GM23248 (cell line): ENCODE measurements at places on chromosomes 11 and 22. TPM values are rescaled to one million over a fixed set of nuclear protein-coding genes. Genes with fewer than 3 reads are reported as not detected.

ARHGAP20 gene
- 0.76 and 0.97 TPM in 2 replicates for total RNA-seq

DNA sequence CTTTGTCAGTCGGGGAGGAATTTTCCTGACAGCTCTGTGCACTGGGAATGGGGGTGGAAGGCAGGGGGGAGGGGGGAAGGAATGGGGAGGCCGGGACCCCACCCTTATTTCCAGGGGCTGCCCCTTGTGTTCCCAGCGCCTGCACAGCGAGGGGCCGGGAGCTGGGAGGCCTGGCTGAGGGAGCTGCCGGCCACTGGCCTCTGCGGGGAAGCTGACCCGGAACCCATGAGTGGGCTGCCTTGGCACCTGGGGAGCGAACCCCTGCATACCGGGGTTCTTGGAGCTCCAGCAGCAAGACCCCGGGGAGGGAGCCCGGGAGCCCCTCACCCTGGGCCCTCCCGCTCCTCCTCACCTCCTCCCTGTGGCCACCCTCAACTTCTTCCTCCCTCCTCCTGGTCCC, 3.5 kb downstream of the H19 start:
- DNase-seq = no peak

DCHS1 gene
- 5.8 and 6.4 TPM in 2 replicates for total RNA-seq

GRCh38 chr11:97201743-97202612, 812.2 kb downstream of the JRKL start:
- DNase-seq = no peak

DNA sequence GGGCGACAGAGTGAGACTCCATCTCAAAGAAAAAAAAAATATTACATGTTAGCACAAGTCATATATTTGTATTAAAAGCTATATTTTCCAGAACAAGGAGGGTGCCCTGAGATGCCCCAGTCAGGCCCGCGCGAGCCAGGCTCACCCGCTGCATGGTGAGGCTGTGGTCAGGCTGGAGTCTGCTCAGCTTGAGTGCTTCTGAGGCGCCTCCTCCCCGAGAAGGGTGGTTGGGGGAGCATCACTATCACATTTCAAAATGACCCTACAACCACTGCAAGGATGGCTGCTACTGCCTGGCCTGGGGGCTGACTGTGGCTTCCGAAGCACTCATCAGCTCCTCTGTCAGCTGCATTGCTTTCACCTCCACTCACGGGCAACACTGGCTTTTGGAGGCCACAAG, 77.1 kb downstream of the SCUBE1 start:
- no peak for DNase-seq

DNA sequence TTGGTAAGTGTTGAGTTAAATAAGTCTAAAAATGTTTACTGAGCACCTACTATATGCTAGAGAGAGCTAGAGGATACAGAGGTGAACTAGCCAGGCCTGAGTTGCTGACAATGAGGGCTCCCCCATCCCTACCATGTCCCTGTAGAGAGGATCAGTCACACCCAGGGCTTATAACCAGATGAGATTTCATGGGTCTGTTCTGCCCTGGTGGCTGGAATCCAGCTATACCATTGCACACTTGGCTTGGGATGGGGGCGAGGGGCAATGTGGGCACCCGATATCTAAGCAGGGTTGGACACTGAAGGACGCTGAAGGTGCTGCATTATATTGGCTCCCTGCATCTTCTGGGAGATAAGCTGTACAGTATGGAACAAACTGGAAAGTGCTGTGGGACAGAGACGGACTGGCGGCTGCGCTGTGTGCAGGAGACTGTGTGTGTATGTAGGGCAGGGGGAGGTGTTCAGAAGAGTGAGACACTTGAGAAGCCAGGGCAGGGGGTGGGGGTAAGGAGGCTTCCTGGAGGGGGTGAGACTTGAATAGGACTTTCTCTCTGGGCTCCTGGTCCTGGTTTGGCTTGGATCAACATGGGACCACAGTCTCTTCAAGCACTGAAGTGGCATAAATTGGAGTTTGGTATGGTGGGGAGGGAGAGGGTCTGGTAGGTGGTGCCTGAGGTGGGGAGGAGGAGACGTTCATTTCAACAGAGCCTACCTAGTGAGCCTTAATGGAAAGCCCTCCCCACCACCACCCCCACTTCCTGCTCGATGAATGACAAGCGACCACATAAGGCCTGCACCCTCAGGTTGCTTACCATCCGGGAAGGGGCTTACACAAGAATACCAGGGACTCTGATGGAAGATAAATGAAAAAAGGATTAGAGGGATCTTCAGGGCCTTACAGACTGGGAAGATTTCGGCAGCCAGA, 1.8 kb downstream of the CD82 start:
- DNase-seq = no peak

- no peak for DNase-seq
These were observed 40.3 kb upstream of the SHISAL1 start for GRCh38 chr22:44353041-44353440.

DNA sequence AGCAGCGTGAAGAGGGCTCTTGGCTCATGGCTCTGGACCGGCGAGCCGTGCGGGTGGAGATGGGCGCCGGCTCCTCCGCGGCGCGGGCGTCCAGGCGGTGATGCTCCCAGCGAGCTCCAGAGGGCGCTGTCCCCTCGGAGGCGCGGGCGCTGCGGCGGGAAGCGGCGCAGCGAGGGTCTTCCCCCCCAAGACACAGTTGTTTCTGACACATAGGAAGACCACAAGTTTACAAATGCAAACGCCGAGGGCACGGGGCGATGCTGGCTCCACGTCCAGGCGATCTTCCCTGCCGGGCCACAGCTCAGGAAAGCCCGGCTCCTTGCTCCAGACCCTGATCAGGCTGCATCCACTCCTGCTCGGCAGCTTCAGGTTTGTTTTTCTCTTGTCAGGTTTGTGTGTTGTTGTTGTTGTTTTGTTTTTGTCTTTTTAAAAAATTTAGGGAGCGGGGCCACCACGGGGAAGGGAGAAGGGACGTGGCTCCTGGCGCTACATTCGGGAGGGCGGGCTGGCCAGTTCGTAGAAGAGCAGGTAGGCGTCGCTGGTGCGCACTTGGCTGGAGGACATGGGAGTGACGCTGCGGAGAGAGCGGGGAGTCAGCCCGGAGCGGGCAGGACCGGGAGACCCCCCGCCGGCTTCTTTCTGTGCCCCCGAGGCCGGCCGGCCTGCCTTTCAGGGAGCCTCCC, 10.0 kb upstream of the MFRP start:
- peak; percentile 91 for DNase-seq

C11orf65 gene
- not detected in 2 replicates for total RNA-seq

DNA sequence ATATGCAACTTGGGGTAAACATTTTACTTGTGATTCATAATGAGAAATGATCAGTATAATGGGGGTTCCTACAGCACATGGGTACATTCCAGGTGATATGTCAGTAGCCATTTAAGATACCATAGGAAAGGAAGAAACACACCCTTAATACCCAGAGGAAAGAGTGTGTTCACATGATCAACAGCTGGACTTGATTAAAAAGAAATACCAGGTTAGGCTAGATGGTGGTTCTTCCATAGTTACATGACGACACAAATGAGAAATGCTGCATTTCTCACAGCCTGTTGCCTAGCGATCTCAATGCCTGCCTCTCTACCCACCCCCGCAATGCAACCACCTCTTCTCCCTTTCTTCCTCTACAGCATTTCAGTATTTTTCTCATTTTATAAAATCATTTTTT, 96.8 kb downstream of the TTC28 start:
- peak; percentile 93 for DNase-seq

- DNase-seq = no peak
These were observed 617 bp downstream of the TSG101 start for GRCh38 chr11:18526130-18526520.

DNA sequence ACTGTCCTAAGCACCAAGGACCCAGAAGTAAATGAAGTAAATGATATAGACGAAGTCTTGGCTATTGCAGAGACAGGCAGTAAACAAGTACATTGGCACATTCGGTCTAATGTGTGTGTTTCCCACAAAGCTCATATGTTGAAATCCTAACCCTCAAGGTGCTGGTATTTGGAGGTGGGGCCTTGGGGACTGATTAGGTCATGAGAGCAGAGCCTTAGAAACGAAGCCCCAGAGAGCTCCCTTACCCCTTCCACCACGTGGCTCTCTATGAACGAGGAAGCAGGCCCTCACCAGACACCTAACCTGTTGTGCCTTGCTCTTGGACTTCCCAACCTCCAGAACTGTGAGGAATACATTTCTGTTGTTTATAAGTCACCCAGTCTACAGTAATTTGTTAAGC, 14.9 kb downstream of the CLMP start:
- peak; percentile 65 for DNase-seq

CECR2 gene
- total RNA-seq = not detected in 2 replicates

- peak; percentile 80 for DNase-seq
These were observed 49.5 kb downstream of the PACS1 start for GRCh38 chr11:66119348-66120133.

GRCh38 chr11:85725510-85726258, 39.7 kb upstream of the CCDC89 start:
- peak; percentile 82 for DNase-seq

DNA sequence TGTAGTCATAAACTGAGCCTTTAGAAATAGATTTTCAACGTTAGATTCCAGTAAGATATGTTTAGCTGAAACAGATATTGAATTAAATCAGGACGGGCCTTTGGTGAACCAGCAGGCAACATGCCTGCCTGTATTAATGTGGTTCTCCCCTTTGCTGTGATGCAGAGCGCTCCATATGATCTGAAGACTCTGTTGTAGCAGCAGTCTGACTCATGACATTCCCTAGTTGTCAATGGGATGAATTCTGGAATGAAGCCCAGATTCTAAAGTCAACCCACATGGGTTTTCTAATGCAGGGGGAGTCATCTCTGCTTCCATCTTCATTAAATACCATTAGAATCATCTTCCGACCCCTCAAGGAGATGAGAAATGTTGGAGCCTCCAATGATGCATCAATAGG, 864.5 kb downstream of the NTM start:
- DNase-seq = peak; percentile 76

DNA sequence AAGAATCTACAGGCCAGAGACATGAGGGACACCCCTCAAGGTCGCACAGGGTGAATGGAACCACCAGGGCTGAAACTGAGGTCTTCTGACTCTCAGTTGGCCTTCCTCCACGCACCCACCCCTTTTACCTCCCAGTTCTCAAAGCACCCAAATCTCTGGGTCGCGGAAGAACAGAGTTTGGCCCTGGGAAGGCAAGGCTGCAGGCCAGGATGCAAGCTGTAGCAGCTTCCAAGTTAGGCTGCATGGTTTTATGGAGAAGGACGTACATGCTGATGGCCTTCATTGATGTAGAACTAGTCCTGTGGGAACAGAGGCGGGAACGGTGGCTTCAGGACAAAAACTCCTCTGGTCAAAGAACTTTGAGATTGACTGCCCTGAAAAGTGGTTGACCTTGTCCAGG, 143.5 kb upstream of the B3GAT1 start:
- DNase-seq = no peak

DNA sequence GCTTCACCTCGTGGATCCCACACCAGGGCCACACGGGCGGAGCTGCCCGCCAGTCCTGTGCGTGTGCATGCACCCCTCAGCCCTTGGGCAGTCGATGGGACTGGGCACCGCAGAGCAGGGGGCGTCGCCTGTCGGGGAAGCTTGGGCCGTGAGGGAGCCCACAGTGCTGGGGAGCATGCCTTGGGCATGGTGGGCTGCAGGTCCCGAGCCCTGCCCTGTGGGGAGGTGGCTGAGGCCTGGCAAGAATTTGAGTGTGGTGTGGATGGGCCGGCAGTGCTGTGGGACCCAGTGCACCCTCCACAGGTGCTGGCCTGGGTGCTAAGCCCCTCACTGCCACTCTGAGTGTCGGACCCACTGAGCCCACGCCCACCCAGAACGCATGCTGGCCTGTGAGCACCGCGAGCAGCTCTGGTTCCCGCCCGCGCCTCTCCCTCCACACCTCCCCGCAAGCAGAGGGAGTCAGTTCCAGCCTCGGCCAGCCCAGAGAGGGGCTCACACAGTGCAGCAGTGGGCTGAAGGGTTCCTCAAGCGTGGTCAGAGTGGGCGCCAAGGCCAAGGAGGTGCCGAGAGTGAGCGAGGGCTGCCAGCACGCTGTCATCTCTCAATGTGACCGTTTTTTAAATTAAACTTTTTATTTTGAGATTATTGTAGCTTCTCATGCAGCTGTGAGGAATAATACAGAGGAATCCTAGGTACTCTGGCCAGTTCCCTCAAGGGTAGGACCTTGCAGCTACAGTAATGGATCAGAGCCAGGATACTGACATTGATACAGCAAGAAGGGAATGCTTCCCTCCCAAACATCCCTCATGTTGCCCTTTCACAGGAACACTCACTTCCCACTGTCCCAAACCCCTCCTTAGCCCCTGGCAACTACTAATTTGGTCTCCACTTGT, 127.7 kb downstream of the CRYBB2 start:
- peak; percentile 38 for DNase-seq

DNA sequence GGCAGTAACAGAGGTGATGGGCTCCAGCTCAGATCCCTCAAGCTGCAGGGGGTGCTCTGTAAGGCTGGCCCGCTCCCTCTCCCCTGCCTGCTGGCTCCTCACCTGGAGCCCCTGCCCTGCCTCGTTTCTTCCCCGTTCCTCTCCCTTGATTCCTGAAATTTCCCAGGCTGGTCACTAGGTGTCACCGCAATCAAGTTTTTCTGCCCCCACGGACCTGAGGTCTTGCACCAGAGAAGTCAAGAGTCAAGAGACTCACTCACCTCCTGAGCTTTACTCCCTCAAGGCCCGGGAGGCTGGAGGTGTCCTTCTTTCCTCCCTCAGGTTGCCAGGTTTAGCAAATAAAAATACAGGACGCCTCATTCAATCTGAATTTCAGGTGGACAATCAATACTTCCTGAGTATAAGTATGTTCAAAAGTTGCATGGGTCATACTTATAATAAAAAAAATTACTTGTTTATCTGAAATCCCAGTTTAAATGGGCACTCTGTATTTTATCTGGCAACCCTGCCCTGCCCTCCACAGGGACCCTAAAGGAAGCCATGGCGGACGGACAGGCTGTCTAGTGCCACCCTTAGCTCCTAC, 69.2 kb downstream of the SCUBE1 start:
- DNase-seq = peak; percentile 68

- peak; percentile 99 for DNase-seq
These were observed 560.8 kb downstream of the ETS1 start for GRCh38 chr11:128026596-128026995.

GRCh38 chr11:70834984-70835560, 417.3 kb downstream of the SHANK2 start:
- DNase-seq = no peak

- DNase-seq = no peak
These were observed 481.7 kb downstream of the NTM start for GRCh38 chr11:131851964-131852755.

GRCh38 chr22:20946080-20946986, 20.7 kb upstream of the AIFM3 start:
- DNase-seq = peak; percentile 60

GRCh38 chr11:103486604-103487003, 377.4 kb downstream of the DYNC2H1 start:
- no peak for DNase-seq

DNA sequence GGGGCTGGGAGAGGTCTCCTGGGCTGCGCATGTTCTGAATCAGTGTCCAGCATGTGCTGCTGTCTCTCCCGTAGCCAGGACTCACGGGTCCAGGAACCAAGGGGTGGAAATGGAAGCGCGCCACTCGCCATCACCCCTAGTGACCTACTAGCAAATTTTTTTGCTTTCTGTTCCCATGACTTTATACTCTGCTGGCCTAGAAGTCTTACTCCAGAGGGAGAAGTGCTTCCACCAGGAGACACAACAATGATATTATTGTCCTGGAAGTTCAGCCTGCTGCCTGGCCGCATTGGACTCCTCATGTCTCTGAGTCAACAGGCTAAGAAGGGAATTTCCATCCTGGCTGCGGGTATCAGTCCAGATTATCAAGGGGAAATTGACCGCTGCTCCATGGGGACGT, 729.7 kb downstream of the BRD1 start:
- no peak for DNase-seq
